Fibroblast of villous mesenchyme (primary cell): ENCODE measurements at places on chromosomes 3 and 15.

- DNase-seq = no peak
These were observed 26.4 kb upstream of the GABPB1 start for GRCh38 chr15:50381438-50381837.

DNA sequence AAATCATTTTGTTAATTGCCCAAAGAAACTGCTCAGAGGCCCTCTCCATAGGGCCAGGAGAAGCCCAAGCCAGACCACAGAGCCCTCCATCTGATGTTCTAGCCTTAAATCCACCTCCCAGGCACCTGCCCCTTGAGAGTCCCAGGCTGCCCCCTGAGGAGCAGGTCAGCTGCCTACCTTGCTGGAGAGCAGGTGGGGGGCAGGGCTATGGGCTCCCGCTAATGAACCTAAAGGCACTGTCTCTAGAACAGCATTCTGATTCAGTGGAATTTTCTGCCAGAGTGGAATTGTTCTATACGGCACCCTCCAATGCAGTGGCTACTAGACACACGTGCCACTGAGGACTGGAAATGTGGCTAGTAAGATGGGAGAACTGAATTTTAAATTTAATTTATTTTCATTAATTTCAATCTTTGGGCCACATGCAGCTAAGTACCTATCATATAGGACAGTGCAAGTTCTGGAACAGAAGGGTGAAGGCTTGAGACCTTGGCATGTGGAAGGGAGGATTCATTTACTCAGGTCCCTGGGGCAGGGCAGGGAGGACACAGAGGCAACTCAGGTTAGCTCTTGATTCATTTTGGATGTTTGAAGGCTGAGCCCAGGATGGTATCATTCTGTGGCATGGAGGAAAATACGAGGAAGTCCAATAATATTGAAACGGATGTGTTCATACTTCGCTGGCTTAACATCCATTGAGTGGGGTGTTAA lies 11.4 kb downstream of the AMOTL2 start:
- DNase-seq = no peak

GRCh38 chr3:36193448-36193847 lies 186.9 kb upstream of the STAC start:
- no peak for DNase-seq

DNA sequence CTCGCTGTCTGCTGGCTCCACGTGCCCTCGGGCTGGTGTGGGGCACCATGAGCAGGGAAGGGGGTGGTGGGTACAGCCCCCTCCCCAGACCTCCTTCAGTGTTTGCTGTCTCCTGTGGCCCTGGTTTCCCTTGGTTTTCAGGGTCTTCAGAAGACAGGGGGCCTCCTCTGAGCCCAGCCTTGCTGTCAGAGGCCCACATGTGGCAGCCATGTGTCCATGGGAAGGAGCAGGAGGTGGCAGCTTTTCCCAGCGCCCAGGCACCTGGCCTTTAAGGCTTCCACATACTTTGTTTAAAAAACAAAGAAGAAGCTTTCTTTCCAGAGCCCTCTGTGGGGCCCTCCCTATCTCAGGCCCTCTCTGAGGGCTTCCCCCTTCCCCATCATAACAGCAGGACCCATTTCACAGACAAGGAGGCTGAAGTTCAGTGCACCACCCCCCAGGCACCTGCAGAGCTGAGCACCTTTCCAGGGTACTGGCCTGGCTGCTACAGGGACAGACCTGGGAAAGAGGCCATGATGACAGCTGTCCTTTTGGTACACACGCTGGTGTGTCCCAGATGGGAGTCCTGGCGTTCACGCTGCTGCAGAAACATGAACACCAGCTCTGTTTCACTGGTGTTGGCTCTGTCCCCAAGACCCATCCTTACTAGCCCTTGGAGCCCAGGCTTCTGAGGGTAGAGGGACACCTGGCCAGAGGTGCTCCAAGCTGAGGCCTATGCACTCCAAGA lies 73.7 kb downstream of the DNAJB8 start:
- no peak for DNase-seq
